Lower lobe of right lung (tissue), 2 donors: ENCODE measurements at places on chromosomes 3 and 15.

- DNase-seq: no peak
Observed at GRCh38 chr3:86989611-86990010, 1.3 kb downstream of the VGLL3 start.

DNA sequence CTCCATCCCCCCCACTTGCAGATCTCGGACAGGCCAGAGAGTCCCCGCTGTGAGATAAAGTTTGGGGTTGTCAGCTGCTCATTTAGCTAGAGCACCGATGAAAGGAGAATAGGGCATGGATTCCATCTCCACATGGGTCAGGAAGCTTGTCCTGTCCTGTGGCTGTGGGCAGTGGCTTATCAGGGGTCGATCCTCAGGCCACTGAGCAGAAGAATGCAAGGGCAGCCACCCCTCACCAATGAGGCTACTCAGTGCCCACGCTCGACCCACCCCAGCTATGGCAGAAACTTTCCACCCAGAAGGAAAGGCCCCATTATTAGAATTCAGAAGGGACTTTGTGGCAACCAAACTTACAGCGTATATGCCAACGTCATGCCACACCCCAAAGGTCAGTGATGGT lies 43.3 kb downstream of the CPN2 start:
- no peak for DNase-seq

DNA sequence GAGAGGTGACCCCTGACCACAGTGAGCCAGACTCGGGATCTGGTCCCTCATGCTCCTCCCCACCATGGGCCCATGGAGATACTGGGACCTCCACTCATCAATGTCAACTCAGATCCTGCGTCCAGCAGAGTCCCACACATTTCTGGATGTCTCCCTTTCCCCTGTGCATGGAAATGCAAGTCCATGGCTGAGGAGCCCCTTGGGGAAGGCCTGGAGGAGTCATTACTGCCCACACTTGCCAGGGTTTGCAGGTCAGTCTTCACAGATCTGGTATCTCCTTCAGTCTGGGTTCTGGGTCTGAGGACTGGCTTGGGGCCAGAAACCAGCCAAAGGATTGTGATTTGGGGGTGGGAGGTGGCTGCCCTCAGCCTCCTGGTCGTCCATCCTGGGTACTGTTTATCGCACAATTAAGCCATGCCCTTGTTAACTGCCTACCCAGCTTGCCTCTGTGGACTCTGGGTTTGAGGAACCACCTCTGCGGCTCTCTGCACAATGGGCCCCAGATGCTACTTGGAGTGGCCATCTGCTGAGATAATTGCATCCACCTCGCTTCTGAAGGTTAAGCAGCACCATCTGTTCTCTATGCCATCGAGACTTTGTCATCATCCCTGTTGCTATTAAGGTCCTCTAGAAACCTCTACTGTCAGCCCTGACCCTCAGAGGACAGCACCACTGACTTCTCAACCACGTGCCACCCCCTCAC lies 49.9 kb upstream of the KLF13 start:
- DNase-seq: no peak

DNA sequence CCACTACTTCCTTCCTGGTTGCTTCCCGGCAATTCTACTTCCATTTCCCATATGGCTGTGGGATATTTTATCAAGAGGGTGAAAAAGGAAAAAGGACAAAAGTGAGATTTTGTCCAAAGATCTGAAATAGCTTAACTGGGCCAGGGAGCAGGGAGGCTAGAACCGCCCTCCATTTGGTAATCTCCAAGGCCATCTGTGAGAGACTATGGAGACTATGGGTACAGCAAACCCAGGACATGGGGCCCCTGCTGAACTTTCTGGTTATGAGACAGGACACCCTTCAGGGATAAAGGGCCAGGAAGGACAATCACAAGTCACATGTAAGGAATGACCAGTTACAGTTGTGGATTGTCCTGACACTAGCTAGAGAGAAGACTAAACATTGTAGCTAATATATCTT lies 24.3 kb downstream of the ZSCAN2 start:
- no peak for DNase-seq

GRCh38 chr3:189554868-189555557 lies 76.2 kb upstream of the TP63 start:
- no peak for DNase-seq
